ENCODE measurements at places on chromosomes 2 and 18. TPM values are rescaled to one million over a fixed set of nuclear protein-coding genes. Genes with fewer than 3 reads are reported as not detected.

- DNase-seq: no peak
Measured at GRCh38 chr2:223901854-223902253, 43.3 kb downstream of the WDFY1 start.

DNA sequence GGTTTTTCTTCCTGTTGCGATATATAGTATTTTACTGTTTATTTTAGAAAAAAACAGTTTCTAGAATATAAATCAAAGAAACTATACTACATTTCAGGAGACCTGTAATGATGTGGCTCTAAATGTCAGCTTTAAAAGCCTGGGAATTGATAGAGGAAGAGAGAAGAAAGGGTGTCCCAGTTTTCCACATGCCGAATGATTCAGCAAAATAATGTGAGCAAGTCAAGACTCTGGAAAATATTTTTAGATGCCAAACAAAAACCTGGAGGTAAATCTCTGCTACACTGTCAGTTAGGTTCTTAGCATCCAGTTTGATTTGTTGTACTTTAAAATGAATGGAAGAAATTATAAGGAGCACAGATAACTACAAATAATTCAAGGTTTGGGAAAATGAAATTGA, 67.1 kb upstream of the DSG1 start:
- no peak for DNase-seq

GRCh38 chr2:8659092-8659734, 22.6 kb upstream of the ID2 start:
- no peak for DNase-seq

DNA sequence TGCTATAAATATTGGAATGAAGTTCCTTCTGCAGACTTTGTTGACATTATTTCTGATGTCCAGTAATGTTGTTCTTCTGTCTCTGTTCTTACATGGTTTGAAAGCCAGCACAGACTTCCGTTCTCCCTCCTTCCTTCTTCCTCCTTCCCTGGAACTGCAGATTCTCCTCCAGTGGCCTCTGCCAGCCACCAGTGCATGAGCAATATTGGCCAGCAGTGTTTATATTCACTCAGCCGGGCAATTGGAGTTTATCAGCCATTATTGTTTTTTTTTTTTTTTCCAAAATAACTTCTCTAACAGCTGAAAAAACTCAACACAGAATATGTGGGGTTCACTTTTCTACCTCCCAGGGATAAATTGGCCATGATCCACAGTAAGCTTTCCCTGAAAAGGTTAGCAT, 86.8 kb downstream of the ADCYAP1 start:
- peak; percentile 43 for DNase-seq

Gene VIT
- total RNA-seq: 0.46 TPM

GRCh38 chr18:5582076-5582475, 38.3 kb upstream of the EPB41L3 start:
- no peak for DNase-seq

Data from pulmonary artery endothelial cell (primary cell).